ENCODE measurements at places on chromosomes 13 and 19. TPM values are rescaled to one million over a fixed set of nuclear protein-coding genes. Genes with fewer than 3 reads are reported as not detected.

DNA sequence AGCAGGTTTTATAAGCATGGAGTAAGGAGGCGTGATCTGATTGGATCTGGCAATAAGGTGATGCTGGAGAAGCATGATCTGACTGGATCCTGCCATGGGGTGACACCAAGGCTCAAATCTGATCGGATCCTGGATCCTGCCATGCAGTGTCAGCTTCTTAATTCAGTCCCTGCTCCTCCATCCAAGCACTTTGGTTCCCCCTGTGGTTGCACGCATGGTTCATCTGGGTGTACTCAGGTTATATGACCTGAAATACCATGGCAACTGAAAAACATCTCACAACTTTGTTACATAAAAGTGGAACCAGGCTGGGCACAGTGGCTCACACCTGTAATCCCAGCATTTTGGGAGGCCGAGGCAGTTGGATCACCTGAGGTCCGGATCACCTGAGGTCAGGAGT lies 17.6 kb upstream of the KLK4 start:
- no peak for DNase-seq

- no peak for DNase-seq
Measured at GRCh38 chr13:79547211-79548195, 66.5 kb downstream of the NDFIP2 start.

DNA sequence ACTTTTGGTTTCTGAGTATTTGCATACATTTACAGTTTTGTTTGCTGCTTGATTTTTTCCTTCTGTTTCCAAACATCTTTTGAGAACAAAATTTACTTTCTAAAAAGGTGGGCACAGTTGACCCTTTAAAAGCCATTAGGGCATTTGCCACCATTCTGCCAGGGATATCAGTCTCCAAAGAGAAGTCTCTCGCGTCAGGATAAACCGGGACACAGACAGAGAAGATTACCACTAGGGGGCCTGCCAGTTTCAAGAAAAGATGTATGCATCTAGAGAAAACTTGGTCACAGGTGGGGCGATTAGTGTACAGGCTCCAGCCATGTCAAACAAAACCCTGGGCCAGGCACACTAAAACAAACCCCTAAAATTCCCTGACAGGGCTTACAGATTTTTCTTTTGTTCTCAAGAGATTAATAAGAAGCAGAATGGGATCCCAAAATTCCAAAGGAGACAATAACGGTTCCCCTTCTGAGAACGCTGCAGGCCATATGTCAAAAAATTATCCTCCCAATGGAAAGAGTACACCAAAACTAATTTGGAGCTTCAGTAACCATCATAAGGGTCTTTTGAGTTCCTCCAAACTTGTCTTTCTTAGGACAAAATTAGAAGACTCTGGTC lies 10.7 kb upstream of the PABPC3 start:
- peak; percentile 75 for DNase-seq

DNA sequence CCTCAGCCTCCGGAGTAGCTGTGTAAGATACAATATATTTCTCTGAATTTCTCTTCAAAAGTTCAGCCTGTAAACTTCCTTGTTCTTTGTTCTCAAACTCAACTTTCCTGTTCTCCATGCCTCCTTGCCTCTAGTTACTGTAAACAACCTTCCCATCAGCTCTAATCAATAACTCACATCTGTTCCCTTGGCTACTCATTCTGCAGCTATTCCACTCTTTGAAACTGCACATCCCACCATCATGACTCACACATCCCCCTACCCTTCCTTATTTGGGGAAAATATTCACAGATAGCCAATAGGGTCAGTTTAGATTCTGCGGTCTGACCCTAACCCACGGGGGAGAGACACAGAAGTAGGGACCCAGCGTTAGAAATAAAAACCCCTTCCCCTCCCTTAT lies 2.0 kb downstream of the ZNF562 start:
- DNase-seq, result no peak

DNA sequence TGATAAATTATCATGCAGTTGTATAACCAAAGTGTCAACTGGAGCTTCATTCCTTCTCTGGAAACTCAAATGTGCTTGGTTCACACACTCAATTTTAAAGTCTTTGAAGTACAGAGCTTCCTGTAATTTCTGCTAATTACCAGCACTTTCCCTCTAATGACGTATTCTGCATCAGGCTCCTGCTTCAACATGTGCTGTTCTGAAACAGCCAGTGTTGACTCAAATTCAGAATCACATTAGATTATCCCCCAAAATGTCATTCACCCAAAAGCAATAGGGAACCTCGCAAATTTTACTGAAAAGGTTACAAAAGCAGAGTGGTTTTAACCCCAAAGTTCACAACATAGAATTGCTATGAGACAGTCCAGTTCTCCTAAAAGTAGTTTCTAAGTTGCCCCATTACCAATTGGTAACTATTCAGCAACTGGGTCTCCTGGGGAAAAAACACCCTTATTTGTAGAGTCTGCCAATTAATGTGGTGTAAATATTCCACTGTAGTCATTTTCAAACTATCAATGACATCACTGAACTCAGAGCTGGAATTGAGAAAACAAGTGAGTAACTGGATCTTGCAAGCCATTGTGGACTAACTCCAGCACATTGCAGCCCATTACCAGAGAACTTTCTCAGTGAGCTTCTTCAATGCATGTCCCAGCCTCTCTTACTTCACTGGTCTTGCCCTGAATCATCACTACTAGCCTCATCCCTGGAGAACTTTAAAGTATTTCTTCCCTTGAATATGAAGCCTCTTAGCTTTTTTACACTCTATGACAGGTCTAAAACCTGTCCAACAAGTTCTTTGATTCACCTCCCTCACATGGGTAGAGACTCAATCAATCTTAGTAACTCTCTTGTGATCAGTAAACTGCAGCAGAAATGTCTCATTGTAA lies 955.4 kb downstream of the EFNB2 start:
- no peak for DNase-seq

DNA sequence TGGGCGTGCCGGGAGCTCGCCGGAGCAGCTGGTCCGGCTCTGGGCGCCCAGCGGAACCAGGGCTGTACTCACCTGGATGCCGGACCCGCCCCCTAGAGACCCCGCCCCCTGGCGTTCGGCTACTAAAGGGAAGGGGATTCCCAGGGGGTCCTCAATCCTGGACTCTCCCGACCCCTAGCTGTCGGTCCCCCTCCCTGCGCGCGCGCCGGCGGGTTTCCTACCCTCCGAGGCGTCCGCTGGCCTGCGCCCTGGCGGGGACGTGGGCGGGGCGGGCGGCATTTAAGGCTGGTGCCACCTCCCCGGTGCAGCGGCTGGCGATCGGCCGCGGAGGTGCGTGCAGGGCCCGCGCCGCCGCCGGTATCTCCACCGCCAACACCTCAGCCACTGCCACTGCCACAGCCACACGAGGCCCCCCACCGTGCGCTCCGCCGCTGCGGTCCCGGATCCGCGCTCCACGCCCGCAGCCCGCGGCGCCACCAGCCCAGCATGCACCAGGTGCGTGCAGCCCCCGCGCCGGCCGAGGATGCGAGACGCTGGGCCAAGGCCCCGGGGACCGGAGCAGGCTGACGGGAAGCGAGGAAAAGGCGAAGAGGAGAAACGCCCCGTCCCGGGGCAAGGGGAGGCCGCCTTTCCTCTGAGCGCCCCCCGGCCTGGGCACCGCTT lies at the start of gene ATP12A:
Gene ATP12A, plus strand, starts transcription at position 151 of the 663 bp plus-strand sequence. Its CDS starts 336 bp downstream, at position 487.
- DNase-seq, result peak; percentile 79

DNA sequence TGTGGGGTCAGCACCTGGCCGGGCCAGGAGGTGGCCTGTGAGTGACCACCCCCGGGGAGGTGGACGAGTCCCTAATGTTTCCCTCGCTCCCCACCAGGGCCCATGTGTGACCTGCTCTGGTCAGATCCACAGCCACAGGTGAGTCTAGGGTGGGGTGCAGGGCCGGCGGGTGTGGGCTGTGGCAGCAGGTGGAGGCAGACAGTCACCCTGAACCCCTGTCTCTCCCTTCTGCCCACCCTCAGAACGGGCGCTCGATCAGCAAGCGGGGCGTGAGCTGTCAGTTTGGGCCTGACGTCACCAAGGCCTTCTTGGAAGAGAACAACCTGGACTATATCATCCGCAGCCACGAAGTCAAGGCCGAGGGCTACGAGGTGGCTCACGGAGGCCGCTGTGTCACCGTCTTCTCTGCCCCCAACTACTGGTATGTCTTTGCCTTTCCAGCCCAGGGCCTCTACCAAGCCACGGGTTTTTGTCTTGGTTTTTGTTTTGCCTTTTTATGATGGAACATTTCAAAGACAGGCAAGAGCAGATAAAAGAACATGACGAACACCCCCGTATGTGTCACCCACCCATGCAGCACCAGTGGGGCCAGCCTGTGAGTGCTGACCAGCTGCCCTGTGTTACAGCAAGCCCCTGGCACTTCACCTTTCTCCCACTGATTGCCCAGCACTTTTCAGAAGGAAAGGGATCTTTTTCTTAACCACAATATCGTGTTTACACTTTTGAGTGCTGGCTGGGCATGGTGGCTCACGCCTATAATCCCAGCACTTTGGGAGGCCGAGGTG lies 24.9 kb downstream of the CCDC8 start:
- no peak for DNase-seq

GRCh38 chr13:91724591-91724990 lies 326.2 kb downstream of the GPC5 start:
- no peak for DNase-seq

GRCh38 chr13:88919970-88920628 lies 1248.9 kb downstream of the SLITRK5 start:
- no peak for DNase-seq

DNA sequence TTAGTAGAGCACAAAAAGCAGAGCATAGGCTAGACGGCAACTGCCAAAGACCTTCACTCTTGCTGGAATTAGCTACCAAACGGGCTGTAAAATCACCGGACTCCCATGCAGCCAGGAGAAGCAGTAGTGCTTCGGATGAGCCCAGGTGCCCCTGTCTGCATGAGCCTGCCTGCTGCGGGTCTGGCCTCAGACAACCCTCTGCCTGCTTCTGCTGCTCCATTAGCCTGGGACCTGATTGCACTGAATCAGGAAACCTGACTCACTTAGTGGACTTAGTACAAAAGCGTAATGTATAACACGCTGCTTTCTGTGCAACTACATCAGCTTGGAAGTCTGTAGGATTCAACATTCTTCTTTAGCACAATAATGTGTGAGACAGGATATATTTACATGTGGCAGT lies 170.0 kb downstream of the LMO7 start:
- DNase-seq, result no peak

DNA sequence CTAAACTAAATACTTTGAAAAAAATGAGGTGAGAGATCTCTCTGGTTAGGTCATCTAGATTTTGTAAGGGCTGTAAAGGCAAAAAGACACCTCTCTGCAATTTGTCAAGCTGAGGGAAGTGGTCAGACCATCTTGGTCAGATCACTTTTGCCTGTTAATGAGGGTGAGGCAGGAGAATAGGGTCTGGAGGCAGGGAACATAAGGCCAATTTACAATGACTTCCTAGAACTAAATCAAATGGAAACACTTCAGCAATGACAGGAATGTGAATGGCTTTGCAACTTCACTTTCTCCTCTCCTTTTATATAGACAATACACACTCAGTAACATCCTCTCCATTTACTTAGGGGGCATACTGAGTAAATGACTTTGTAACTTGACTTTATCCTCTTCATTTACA lies 1653.4 kb downstream of the SLITRK5 start:
- no peak for DNase-seq

DNA sequence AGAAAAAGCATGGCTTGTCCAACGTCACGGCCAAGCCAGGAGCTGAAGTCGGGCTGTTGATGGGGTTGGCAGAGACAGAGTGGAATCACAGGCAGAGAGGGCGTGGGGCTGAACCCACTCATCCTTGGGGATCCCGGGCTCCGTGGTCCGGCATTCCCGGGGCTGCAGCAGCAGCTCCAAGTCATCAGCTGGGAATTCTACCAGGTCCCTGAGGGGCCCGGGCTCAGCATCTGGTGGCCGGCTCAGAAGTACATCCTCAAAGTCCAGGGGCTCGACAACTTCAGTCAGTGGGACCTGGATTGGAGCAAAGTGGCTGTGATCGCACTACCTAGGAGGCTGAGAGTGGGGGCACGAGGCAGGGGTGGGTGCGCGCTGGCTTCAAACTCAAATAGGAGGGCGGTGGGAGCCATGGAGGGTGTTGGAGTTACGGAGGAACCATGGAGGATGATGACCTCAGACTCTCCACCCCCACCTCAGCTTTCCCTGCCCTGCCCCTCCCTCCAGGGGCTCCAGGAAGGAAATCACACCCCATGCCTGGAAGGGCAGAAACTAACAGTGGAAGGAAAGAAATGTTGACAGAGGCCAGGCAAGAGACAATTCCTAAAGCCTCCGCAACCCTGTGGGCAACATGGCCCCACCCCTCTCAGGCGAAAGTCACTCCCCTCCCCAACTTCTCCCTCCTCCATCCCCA lies 9.5 kb downstream of the DOCK6 start:
- no peak for DNase-seq

DNA sequence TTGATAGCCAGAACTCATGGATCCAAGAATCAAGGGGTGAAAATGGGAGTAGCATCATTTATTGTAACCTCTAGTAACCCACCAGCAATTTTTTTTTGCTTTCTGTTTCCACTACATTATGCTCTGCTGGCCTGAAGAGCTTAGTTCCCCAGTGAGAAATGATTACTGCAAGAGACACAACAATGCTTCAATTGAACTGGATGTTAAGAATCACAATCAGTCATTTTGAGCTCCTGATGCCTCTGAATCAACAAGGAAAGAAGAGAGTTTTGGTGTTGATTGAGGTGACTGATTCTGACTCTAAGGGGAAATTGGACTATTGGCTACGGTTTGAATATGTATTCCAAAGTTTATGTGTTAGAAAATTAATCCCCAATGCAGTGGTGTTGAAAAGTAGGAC lies 1084.4 kb downstream of the SLITRK1 start:
- no peak for DNase-seq

DNA sequence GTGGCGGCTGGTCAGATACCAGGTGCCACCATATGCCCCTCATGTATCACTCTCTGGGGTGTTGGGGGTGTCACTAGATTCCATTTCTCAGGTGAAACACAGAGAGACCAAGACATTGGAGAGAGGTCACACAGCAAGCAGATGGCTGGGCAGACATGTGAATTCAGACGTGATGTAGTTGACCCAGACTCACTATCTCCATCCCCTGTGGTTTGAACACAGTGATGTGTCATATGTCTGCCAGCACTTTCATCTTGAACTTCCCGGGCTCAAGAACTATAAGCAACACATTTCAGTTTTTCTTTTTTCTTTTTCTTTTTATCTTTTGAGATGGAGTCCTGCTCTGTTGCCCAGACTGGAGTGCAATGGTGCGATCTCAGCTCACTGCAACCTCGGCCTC lies 16.1 kb upstream of the UPF1 start:
- DNase-seq, result no peak

MISP3 gene
- 8.7 TPM for total RNA-seq

SOHLH2 gene
- 0.54 TPM for total RNA-seq

TNFSF11 gene
- total RNA-seq, result 0.22 TPM

PBX4 gene
- 5.7 TPM for total RNA-seq

SCEL gene
- total RNA-seq, result 3.3 TPM

PLK5 gene
- not detected for total RNA-seq

TEAD2 gene
- 30.2 TPM for total RNA-seq

CGB2 gene
- not detected for total RNA-seq

LCP1 gene
- total RNA-seq, result 73.5 TPM

XAB2 gene
- total RNA-seq, result 44.4 TPM

TNFSF13B gene
- 5.3 TPM for total RNA-seq

PRODH2 gene
- 9.0 TPM for total RNA-seq

PGLYRP1 gene
- not detected for total RNA-seq

MTUS2 gene
- total RNA-seq, result 0.06 TPM

POLR2I gene
- 59.9 TPM for total RNA-seq
